ENCODE measurements at places on chromosomes 5 and 9. TPM values are rescaled to one million over a fixed set of nuclear protein-coding genes. Genes with fewer than 3 reads are reported as not detected.

The RAB14 gene
- total RNA-seq: 25.4 TPM

The CCNJL gene
- total RNA-seq: 5.0 TPM

The BTNL8 gene
- not detected for total RNA-seq

The SLC22A4 gene
- total RNA-seq: 3.7 TPM

The SAPCD2 gene
- 5.5 TPM for total RNA-seq

The FOXD4L4 gene
- total RNA-seq: 0.09 TPM

The CDC25C gene
- 6.6 TPM for total RNA-seq

The TLX3 gene
- total RNA-seq: not detected

The KIF27 gene
- total RNA-seq: 3.0 TPM

The TMOD1 gene
- 0.28 TPM for total RNA-seq

The PCDHGA9 gene
- 1.6 TPM for total RNA-seq

The DOLPP1 gene
- total RNA-seq: 10.2 TPM

The BAAT gene
- under 0.01 TPM for total RNA-seq

The C7 gene
- total RNA-seq: 0.09 TPM

The EHMT1 gene
- total RNA-seq: 66.8 TPM

The QRFP gene
- not detected for total RNA-seq

The PFN3 gene
- total RNA-seq: not detected

The KIF12 gene
- total RNA-seq: 0.18 TPM

All from endothelial cell of coronary artery (primary cell).